ENCODE measurements at places on chromosomes 6 and 20.

DNA sequence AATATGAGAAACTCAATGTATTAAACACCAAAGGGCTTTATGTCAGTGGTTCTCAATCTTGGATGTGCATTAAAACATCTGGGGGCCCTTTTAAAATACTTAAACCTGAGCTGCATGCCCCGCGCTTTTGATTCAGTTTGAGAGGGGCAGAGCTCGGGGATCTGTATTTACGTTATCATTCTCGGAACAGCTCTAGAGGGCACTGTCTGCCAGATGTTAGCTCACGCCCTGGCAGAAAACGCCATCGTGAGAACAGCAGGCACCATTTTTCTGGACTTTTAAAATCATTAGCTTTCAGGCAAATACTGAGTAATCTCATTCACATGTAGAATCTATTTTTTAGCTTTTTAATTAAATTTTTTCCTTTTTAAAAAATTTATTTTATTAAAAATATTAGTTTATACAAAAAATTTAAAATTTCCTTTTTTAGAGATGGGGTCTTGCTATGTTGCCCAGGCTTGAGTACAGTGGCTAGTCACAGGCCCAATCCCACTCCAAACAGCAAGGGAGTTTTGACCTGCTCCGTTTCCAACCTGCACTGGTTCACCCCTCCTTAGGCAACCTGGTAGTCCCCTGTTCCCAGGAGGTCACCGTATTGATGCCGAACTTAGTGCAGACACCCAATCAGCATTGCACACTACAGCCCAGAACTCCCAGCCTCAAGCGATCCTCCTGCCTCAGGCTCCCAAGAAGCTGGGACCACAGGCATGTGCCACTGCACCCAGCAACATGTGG is 30.0 kb upstream of the ZNF133 start:
- DNase-seq: no peak

DNA sequence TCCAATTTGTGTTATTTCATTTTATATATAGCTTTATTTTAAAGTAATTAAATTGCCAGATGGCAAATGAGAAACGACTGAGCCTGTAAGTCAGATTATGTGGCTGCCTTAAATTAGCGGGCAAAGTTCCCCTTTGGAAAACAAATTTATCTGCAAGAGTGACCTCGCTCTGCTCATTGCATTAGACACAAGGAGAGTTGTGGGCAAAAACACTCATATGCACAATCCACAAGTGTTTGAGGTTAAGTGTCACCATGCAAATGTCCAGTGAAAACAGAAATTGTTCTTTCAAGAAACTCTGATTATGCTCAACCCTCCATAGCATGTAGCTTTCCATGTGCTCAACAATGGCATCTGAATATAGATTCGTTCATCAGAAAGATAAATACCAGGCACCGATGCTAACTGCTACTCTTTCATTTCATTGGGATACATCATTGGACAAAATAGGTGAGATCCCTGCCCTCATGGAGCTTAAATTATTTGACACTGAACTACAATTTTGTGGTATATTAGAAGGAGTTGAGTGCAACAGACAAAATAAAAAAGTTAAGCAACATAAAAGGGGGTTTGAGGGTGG is 1.7 kb upstream of the NHSL1 start:
- no peak for DNase-seq

GRCh38 chr6:139429580-139430145 is 55.2 kb upstream of the CITED2 start:
- DNase-seq: no peak

DNA sequence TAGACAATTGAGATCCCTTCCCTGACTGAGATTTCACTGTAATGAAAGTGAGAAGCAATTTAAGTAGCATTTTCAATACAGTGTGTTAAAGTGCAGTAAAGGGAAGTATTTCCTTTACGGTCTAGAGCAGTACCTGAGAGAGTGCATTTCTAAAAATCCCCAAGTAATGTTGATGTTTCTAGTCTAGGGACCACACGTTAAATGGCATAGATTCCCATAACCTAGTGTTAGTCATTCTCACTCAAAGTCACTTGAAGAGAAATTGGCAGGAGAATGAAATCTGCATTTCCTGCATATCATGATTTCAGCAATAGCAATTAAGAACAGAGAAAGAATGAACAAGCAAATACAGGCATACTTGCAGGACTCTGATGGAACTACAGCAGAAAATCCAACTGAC is 67.9 kb downstream of the CGA start:
- no peak for DNase-seq

Measured in T-helper 9 cell (primary cell).